ENCODE measurements at places on chromosomes 16 and 17.

DNA sequence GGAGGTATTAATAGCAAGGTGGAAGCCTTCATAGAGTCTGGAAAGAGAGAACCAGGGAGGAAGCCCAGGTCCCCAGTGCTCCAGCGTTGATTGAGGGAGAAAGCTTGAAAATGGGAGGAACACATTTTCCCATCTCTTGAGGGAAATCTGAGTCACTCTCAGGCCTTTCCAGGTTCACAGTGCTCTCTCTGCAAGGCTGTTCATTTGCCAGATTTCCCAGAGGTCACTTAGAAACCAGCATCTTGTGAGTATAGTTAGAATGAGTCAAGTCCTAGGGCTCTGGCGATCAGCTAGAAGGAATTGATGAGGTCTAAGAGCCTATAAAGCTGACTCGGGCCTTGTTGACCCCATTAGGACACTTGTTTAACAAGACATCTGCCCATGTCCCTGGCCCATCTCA lies 17.7 kb upstream of the ZNF594 start:
- no peak for DNase-seq

GRCh38 chr17:57726213-57726790 lies 18.8 kb downstream of the CCDC182 start:
- DNase-seq: no peak

DNA sequence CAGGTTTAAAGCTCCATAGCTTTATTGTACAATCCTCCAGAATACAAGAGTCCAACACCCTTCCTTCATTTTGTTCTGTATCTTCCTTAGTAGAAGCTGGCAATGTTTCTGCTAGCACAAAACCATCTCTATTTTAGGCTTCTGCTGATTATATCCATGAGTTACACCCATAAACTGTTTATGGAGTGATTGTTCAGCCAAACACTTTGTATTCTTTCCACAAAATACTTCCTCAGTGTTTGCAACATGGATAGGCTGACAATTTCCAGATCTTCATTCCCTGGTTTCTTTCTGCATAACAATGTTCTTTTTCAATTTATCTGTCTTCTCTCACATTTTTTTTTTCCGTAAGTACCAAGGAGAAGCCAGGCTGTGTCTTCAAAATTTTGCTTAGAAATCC lies 839.9 kb upstream of the CDH8 start:
- no peak for DNase-seq

GRCh38 chr16:56505181-56505580 lies 14.6 kb downstream of the BBS2 start:
- DNase-seq: no peak

- DNase-seq: no peak
Observed at GRCh38 chr17:67290711-67291291, 45.8 kb upstream of the HELZ start.

DNA sequence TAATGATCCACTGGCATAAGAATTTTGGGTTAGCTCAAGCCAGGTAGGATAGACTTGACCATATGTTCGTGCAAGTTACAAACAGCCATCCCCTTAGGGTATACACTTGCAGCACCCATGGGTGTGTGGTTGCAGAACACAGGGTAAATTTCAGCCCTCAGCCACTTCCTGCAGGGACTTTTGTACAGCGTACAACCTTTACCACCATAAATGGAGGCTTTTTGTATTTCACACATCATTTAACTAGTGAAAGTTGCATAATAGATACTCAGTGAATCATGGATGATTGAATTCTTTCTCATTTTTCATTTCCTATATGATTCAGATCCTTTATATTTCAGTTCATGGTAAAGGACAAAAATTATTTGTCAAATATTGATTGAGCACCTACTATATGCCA lies 473.9 kb downstream of the CDH13 start:
- no peak for DNase-seq

- DNase-seq: peak; percentile 51
Observed at GRCh38 chr17:19756546-19756945, 8.4 kb upstream of the ALDH3A1 start.

DNA sequence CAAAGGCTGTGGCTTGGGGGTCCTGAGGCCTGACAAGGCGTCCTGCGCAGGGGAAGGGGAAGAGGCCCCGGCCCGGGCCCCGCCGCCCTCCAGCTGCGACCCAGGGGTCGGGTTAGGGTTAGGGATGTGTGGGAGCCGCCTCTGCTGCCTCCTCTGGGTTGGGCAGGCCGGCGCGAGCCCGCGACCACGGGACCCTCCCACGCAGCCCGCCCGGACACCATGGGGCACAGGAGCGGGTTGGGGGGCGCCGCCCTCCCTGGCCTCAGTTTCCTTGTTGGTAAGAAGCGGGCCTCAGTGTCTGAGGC lies 386 bp downstream of the CIAO3 start:
- DNase-seq: peak; percentile 38

- no peak for DNase-seq
Observed at GRCh38 chr16:82715160-82715559, 88.4 kb downstream of the CDH13 start.

DNA sequence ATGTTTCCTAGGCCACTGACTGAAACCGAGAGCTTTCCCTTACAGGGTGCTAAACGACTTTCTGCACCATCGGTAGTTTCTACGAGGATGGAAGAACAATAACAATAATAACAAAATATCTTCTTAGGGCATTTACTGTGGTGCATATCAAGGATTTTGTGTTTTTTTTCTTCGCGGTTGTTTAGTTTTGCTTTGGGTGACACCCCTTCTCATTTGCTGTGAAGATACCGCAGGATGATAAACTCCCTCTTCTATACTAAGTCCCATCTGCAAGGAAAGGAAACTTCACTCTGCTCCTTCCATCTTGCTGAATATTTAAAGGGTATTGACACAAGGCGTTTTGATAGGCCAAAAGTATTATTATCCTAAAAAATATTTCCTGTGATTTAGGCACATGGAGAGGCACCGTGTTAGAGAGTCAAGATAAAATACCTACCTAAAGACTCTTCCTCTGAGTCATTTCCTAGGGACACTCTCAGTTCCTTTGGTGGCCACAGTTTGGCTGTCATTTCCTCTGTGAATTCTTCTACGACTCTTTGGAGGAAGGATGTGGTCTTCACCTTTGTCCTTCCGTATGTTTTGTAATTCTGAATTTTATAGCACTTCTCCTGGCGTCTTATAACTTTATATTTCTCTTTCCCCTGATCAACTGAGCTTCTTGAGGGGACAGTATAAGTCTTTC lies 318.8 kb downstream of the CDH13 start:
- DNase-seq: no peak

DNA sequence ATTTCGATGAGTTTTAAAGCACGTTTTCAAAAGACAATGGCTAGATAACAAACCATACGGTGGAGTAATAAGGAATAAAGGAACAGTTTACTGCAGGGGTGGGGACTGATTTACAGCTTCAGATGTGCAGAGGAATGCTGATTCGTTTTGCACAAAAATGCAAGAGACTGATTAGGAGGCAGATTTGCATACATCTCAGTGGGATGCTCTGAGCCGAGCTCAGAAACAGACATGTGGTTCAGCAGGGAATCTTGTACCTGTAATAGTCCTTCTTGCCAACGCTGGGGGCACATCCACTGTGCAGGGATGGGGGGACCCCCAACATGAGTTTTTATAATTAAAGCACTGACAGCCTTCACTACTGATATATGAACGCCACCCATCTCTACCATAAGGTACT lies 308.0 kb downstream of the GRIN2A start:
- no peak for DNase-seq

DNA sequence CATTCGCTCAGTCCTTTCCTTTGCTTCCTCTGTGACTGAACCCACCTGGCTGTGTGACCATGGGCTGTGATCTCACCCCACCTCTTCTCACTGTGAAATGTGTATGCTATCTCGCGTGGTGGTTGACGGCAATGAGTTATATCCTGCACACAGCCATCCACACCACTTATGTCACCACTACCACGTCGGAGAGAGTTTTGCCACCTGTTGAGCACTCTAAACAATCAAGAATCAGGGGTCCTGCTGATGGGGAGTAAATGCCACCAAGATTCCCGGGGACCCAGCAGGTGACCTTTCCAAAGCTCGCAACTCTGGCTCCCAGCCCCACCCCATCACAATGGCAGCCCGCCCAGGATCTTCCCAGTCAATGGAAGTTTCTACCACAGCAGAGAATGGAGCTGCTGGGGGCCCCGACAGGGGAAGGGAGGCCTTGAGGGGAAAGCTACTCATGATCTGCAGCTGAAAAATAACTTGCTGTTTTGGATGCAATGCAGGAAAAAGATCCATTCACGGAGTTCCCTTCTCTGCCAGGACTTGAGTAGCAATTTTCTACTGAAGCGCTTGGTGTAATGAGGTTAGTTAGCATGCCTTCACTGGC lies 26.2 kb upstream of the RCVRN start:
- DNase-seq: no peak

GRCh38 chr17:38885728-38886642 lies 16.1 kb downstream of the LASP1 start:
- no peak for DNase-seq

GRCh38 chr17:48055531-48056245 lies 7.5 kb downstream of the NFE2L1 start:
- peak; percentile 93 for DNase-seq

DNA sequence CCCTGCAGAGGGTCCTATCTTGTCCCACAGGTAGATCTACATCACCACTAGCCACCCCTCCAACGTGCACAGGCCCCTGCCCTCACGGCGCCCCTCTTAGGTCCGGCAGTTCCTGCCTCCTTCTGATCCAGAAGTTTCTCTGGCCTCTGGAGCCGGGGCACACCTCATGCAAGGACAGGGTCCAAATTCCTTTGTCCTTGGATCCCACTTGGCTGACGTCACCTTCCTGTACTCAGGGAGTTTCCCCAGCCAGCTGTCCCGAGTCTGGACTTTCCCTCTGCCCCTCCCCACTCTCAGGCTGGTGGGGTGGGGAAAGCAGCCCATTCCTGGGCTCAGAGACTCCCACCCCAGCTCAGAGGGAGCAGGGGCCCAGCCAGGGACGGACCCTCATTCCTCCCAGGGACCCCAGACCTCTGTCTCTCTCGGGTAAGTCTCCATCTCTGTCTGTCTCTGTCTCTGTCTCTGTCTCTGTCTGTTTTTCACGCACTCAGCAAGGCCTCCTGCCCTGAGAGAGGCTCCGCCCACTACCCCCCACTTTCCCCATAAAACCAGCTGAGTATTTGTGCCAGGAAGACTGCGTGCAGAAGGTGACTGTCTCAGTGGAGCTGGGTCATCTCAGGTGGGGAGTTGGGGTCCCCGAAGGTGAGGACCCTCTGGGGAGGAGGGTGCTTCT lies at the start of gene IL32:
Gene IL32 (plus strand): TSS at position 572 of the 673 bp plus-strand sequence. CDS start 172 bp downstream, outside the sequence.
- DNase-seq: no peak

DNA sequence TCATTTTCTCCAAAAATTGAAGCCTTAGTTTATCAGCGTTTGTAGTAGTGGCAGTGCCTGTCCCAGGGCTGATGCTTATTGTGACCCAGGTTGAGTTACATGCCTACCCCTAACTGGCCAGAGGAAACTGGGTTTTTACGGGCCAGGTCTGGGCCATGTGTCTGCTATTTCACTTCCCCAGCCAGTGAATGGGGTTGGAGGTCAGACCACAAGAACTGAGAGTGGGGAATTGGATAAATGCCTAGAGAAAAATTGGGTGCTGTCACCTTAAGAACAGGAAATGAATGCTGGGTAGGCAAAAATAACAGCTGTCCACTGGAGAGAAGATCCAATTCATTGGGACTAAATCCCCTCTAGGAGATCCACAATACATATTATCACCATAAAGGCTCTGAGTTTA lies 5.2 kb downstream of the ADPRM start:
- peak; percentile 23 for DNase-seq

GRCh38 chr16:52488837-52489289 lies 58.1 kb downstream of the TOX3 start:
- no peak for DNase-seq

Data from OCI-M1 (cell line).